Stimulated activated effector memory CD8-positive, alpha-beta T cell treated with anti-CD3 and anti-CD28 coated beads, Interleukin-12 subunit alpha, Interleukin-12 subunit beta, amount 100 ng/mL, for 72 hours (primary cell): ENCODE measurements at places on chromosomes 1 and 21.

DNA sequence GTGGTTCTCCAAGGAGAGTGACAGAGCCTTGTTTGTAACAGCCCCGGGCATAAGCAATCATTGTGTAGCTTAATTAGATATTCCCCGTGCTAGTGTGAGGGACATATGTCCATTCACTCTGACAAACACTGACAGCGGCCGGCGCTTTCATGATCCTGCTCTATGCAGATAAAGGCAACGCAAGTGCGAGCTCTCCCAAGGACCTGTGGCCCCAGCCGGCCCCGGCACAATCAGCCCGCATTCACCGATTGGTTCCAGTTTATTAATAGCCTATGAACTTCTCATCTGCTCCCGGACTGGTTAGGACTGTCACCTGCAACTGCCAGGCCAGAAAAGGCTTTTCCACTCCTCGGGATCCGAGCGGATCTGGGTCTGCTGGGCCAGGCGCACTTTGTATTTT lies 18.0 kb upstream of the OLIG1 start:
- DNase-seq = no peak

GRCh38 chr1:145720878-145721671 lies 1.8 kb downstream of the CD160 start:
- peak; percentile 90 for DNase-seq

DNA sequence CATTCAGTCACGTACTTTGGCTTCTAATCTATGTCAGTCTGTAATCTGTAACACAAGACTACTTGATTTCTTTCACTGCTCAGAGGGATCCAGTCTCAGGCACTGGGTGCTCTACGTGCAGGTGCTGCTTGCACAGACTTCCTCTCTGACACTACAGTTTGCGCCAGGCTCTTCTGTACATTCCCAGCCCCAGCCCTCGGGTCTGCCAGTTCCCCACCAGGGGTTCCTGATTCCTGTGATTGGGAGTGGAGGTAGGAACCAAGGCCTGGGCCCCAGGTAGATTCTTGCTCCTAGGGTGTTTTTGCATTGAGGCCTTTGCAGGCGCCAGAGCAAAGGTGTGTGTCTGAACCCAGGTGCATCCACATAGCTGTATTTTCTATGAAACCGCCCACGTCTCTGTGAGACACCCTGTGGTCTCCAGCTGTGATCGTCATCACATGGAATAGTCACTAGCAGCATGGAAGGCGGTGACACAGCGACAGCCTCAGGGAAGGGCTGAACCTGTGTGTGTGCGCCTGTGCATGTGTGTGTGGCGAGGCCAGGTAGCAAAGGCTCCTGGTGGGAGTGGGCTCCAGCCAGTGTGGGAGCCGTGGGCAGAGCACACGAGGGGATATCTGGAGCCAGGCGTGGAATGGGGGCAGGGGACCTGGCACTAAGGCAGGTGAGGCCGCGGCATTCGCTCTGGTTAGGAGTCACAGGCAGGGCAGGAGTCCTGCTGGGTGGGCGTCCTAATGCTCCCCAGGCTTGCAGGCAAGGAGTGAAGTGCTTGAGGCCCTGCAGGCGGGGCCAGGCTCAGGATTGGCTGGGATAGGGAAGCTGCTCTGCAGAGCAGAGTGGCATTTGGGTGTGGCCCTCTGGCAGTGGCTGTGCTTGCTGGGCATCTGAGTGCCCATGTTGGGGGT lies 5.2 kb downstream of the GJC2 start:
- DNase-seq = no peak

DNA sequence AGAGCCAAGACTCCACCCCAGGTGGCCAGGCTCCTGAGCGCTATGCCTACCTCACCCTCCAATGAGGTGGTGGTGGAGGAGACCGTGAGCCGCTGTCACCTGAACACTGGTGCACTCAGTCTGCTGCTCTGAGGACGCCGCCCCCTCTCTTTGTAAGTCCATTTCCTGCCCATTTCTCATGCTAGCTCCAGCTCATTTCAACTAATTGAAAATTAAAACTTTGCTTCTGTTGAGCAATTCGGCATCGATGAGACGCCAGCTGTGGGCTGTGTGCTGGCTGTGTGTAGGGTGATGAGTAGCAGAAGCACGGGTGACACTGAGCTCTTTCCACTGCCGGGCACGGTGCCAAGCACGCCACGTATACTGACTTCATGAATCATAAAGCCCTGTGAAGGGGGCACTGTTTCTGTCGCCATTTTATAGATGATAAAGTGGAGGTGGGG lies 11.2 kb downstream of the TNFRSF1B start:
- DNase-seq = peak; percentile 93

DNA sequence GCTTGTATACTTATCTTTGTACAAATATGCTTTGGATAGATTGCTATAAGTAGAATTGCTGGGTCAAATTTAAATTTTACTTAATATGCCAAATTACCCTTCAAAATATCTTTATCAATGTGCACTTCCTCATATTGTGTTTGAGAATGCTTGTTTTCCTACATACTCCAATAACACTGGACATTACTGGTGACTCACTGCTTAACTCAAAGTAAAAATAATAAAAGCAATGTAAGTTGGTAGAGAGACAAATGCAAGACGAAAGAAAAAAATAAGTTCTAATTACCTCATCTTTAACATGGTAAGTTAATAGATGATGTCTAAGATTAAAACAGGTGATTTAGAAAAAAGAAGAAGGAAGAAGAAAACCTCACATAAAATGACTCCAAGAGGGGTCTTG lies 7.9 kb upstream of the SH3GLB1 start:
- DNase-seq = no peak

DNA sequence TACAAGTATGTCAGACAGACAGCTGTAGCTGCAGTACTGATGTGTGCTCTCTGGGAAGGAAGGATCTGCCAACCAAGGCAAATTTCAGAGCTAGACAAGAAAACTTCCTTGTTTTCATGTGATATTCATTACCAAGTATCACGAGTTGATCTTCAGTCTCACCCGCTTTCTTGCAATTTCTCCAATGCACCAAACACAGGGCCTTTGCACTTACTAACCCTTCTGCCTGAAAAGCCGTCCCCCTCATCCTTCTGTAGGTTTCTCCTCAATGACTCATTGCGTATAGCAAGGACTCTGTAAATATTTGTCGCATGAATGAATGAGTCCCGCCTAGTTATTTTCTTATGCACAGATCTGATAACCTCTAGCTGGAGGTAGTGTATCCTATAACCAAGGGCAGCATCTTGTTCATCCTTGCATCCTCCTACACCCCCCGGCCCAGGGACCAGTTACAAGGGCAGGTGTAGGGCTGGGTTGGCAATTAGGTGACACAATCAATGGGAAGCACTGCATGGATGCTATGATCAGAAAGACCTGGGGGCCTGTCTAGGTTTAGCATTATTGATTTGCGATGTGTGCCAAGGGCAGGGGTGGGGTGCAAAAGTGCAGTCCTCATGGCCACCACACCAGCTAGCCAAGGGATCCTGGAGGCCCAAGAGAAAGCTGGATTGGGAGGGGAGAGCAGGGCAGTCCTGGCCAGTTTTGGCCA lies 51.4 kb upstream of the GPR157 start:
- no peak for DNase-seq

DNA sequence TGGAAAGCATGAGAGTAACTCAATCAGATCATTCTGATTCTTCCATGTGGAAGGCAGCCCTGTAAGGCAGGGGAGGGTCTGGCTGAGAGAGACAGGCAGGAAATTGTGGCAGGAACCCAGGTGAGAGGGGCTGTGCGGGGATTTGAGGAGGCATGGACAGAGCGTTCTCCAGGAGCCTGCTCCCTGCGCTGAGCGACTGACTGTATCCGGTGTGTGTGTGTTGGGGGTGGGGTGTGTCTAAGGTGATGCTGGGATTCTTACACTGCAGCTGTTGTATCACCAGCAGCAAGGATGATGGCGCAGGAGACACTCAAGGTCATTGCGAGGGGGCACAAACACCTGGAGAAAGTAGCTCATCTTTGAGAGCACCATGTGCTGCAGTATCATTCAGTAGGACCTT lies 128.5 kb downstream of the RHOU start:
- DNase-seq = no peak

GRCh38 chr1:86938855-86939254 lies 24.4 kb downstream of the HS2ST1 start:
- no peak for DNase-seq

- no peak for DNase-seq
Observed at GRCh38 chr1:162381383-162381782, at the start of gene C1orf226. Gene C1orf226 (plus strand): TSS chr1:162381728. CDS start chr1:162381902, 174 bp downstream.

GRCh38 chr1:117929343-117930172 lies at the start of the genes GDAP2 and WDR3:
Gene GDAP2 (minus strand): TSS chr1:117929621. CDS start chr1:117920357, 9,264 bp downstream.
Gene WDR3 (plus strand): TSS chr1:117929739. CDS start chr1:117933320, 3,581 bp downstream.
- peak; percentile 83 for DNase-seq

GRCh38 chr1:113199760-113200455 lies 126.9 kb downstream of the LRIG2 start:
- no peak for DNase-seq

GRCh38 chr1:205585169-205585834 lies 46.5 kb downstream of the ELK4 start:
- DNase-seq = no peak

DNA sequence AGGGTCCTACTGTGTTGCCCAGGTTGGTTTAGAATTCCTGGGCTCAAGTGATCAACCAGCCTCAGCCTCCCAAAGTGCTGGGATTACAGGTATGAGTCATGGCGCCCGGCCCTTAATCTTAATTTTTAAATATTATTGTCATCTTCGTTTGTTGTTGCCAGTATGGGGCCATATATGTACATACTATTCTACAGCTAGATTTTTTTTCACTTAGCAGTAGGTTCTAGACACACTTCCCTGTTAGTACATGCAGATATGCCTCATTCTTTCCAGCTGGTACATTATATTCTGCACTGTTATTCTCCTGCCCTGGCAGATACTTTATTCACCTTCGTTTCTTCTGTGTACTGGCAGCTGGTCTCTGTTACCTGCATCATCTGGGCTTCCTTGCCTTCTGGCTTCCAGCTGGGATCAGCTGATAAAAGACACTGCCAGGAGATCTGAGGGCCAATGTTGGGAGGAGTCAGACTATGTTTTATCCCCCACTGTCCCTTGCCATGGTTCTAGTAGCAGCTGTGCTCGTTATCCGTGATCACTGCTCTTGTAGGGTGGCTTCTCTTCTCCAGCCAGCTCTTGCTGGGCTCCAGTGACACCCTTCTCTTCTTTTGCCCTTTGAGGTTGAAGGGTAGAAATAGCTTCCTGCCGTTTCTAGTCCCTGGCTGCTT lies 24.7 kb downstream of the ST3GAL3 start:
- no peak for DNase-seq

DNA sequence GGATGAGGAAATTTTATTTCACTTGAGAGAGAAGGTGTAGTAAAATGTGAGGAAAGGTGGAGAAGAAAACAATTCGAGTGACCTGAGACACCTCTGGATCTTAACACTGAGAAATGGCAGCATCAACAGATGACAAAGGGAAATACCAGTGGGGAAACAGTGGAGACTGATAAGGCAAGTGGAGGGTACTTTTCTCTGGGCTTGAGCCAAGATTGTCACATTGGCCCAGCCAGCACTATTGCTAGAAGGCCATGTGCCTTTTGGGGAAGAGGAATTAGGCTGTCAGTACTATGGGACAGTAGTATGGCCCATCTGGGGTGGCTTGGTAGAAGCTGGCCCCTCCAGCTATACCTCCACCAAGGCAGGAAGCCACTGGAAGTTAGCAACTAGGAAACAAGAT lies 8.4 kb downstream of the SYPL2 start:
- no peak for DNase-seq

- no peak for DNase-seq
Observed at GRCh38 chr1:202901555-202901954, 12.6 kb upstream of the RABIF start.

DNA sequence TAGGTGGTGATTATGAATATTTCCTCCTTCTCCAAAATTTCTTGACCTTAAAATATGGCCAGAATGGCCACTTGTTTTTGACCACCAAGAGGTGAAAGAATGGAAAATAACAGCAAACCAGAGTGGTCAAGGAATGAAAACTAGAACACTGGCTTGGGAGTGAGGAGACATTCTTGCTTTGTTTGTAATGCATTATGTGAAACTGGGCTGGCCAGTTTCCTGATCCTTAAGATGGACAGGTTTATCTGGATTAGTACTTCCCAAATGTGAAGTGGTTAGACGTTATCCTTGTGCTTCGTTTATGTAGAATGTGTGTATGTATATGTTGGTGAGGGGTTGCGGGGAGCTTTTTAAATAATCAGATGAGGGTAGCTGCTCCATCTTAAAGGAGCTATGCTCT lies 12.8 kb downstream of the PLA2G4A start:
- DNase-seq = no peak

- DNase-seq = no peak
Observed at GRCh38 chr1:47771751-47772150, 225.4 kb downstream of the TRABD2B start.

- DNase-seq = no peak
Observed at GRCh38 chr1:74402873-74403272, 109.5 kb downstream of the LRRC53 start.

- DNase-seq = no peak
Observed at GRCh38 chr1:57711326-57711725, 287.5 kb upstream of the DAB1 start.

- no peak for DNase-seq
Observed at GRCh38 chr1:84277343-84278059, 24.0 kb upstream of the SAMD13 start.

GRCh38 chr1:70034403-70034802 lies 171.0 kb downstream of the LRRC40 start:
- no peak for DNase-seq

GRCh38 chr1:12472798-12473551 lies 145.0 kb downstream of the DHRS3 start:
- DNase-seq = peak; percentile 81

DNA sequence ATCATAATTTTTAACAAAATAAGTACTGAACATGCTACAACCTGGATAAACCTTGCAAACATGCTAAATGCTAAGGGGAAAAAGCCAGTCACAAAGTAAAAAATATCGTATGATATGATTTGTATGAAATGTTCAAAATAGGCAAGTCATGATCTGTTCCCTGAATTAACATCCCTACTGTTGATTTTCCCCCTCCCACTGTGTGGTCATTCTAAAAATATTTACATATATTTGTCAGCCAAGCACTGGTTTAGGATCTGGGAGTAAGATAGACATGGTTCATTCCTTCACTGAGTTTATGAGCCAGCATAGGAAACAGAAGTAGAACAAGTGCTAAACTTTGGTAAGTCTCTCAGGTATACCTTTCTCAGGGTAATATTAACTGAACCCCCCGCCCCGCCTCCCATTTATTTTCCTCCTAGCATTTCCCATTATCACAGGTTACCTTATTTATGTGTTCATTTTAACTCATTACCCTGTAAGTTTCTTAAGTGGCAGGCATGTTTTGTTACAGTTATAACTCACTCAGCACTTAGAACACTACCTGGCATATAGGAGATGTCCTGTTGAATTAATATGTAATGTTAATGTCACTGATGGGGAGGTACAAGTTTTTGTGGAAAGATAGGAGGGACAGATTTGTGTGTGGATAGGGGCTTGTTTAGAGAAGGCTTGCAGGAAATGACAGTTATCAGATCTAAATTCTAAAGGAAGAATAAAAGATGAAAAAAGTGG lies 12.3 kb downstream of the UQCRH start:
- no peak for DNase-seq

DNA sequence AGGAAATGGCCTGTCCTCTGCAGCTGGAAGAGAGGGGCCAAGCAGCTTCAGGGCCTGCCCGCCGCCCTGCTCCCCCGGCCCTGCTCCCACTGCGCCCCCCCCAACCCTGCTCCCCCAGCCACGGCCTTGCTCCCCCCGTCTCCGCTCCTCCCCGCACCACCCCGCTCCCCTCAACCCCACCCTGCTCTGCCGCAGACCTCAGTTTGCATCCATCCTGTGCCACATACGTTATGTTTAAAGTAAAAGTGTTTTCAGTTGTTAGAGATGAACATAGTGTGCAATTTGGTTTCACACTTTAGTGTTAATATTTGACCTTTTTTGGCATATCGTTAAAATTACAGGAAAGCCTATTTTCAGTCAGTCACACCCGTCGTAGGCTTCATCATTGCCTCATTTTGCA lies 34.1 kb upstream of the DIP2A start:
- DNase-seq = no peak

- DNase-seq = no peak
Observed at GRCh38 chr1:221470000-221470698, 271.7 kb downstream of the DUSP10 start.
